ENCODE measurements at places on chromosomes 4 and X.

GRCh38 chr4:36006226-36006625, 238.1 kb downstream of the ARAP2 start:
- no peak for DNase-seq

GRCh38 chr4:142293536-142293935, 552.6 kb downstream of the INPP4B start:
- DNase-seq = no peak

DNA sequence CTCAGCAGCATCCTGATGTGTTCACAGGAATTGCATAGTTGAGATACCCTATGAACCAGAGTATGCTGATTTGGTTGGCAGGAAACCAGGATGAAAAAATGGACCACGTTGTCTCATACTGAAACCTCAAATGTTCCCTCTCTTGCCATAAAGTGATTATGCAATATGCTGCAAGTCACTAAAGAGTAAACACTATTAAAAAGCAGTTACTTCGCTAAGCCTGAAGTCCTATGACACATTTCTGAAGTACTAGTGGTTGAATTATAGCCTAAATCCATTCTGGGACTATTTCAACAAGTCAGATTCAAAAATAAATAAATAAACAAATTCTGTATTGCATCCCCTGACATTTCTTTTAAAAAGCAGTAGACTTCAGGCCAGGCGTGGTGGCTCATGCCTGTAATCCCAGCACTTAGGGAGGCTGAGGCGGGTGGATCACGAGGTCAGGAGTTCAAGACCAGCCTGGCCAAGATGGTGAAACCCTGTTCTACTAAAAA, 106.0 kb upstream of the NAP1L5 start:
- DNase-seq = no peak

DNA sequence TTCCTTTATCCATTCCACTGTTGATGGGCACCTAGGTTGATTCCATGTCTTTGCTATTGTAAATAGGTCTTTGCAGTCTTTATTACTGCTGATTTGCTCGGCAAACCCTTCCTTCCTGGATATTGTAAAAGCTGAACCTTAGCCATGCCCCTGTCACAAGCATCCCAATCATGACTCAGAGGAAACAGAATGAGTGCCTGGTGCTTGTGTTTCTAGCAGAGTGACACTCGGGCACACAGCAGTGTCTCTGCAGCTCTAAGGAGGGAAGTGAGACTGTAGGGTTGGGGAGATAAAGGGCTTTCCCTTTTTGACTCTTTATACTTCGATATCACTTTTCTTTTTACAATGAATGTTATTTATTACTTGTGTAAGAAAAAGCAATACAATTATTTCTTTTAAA, 83.3 kb downstream of the AKAP4 start:
- DNase-seq = no peak

- DNase-seq = no peak
Measured at GRCh38 chr4:17166954-17167353, 268.5 kb upstream of the LDB2 start.
